ENCODE measurements at places on chromosomes 5 and 9.

DNA sequence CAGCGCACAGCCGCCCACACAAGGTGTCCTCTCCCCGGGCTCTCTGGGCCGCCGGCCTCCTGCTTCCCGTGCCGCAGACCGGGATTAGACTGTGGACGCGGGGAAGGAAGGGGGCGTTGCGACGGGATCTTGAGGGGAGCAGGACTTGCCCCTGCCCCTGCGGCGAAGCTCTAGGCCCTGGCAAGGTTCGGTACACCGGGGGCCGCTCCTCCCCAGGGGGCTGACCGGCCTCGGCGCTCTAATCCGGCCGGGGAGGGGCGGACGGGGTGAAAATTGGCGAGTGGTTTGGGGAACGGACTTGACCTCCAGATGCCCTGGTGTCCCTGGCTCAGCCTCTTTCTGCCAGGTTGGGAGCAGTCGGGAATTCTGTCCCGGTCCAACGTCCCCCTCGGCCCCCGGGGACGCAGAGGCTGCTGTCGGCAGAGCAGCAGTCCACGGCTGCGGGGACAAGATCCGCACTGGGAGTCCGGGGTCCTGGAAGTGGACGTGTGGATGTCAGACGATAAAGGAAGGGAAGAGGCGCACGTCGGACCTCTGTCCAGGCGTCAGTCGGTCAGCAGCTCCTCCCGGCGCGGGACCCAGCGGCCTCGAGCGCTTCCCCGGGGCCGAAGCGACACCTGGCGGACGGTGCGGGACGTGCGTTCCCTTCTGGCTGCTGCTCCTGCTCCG, 1.9 kb upstream of the CNTFR start:
- DNase-seq, result peak; percentile 58

DNA sequence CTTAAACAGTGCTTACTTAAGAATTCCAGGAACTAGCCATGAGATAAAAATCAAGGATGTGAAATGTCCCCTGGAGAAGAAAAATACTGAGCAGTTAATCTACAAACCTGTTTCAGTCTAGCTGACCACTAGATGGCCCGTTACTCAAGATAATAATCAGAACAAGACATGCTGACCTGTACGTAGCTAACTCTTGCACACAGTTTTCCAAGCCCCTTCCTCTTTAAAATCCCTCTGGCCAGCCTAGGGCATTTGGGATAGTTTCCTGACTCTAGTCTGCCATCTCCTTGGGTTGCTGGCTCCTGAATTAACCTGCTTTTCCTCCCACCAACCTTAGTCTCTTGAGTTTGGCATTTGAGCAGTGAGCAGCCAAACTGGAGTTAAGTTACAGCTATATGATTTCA, 59.2 kb upstream of the TRAF1 start:
- DNase-seq, result no peak

DNA sequence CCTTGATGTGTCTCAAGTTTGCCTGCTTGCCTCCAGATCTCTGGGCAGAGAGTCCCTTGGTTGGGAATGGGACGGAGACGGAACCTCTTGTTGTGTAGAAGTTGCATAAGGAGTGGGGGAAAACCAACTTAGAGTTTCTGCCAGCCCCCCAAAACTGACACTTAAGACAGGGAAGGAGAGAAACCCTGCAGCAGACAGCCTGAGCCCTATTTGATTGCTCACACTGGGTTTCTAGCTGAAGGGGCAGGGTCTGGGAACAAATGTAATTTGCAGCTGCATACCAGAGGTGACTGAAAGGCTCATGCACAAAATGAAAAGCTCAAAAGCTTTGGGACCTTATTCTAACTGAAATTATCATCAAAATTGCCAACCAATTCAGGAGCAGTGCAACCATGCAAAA, 254.5 kb downstream of the RASEF start:
- DNase-seq, result no peak

GRCh38 chr5:133322743-133323142, 270.9 kb downstream of the HSPA4 start:
- no peak for DNase-seq

DNA sequence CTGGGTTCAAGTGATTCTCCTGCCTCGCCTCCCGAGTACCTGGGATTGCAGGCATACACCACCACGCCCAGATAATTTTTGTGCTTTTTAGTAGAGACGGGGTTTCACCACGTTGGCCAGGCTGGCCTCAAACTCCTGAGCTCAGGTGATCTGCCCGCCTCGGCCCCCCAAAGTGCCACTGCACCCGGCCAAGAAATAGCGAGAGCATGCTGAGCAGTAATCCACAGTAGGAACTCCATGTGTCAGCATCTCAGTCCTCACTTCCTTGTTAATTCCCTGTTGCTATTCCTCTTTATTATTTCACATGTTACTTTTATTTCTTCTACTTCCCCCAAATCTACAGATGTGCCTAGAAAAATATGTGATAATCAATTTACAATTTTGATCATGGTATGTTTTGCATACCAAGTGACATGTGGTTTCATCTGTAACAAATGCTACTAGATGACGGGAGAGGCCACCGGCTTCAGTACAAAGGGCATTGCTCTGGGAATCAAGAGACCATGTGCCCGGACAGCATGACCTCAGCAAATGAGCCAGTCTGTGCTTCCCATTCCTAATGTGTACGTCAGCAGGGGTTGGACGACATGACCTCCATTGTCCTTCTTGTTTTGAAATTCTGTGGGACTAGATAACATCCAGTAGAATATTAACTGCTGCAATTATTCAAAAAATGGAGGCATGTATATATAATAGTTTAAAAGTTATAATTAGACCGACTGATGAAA, 61.6 kb downstream of the FNBP1 start:
- DNase-seq, result no peak

GRCh38 chr5:74670396-74671038, 14.5 kb upstream of the HEXB start:
- no peak for DNase-seq

- no peak for DNase-seq
Observed at GRCh38 chr9:123411636-123412035, 55.6 kb downstream of the CRB2 start.

- no peak for DNase-seq
Observed at GRCh38 chr5:110268283-110268682, 458.2 kb downstream of the TMEM232 start.

DNA sequence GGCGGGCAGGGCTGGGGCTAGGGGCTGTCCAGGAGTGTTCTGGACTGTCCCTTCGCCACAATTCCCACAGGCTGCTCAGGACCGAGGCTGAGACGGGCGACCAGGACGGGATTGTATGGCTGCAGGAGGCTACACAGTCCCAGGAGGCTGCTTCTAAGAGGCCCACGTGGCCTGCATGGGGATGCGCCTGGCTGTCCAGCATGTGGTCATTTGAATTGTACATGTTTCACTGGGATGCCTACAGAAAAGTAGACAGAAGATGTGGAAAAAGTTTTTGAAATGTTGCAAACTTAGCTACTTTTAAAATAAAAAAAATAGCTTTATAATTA, 32.6 kb upstream of the SPTLC1 start:
- DNase-seq, result no peak

GRCh38 chr5:142807372-142807911, 37.3 kb downstream of the ARHGAP26 start:
- DNase-seq, result no peak

DNA sequence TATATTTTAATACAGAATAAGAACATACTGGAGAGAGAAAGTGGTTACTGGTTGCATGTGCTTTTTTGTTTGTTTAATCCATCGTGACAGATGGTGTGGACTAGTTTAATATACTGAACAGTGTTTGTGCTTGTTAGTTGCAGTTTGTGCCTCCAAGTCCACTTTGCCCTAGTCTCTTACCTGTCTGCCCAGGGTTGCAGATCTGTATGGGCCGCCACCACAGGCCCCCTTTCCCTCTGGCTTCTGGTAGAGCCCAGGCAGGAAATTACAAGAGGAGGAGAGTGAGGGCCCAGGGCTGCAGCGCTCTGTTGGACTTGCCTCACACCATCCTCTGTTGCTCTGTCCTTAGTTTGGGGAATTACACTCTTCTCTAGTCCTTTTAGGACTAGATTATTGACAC, 166.4 kb downstream of the KDM4C start:
- no peak for DNase-seq

DNA sequence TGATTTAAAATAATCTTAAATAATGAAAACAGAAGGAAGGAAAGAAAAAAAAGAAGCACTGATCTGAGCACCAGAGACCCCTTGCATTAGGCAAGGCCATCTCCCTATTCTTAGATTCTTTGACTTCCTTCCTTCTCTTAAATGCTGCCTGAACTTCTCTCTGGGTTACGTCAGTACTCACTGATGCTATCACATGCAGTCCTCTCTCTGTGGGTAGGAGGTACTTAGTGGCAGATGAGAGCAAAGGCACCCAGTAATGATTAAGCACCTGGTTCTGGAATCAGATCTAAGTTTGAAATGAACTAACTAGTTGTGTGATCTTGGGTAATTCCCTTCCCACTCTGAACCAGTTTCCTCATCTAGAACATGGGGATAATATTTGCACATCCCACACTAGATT, 110.3 kb upstream of the TBC1D2 start:
- DNase-seq, result no peak

DNA sequence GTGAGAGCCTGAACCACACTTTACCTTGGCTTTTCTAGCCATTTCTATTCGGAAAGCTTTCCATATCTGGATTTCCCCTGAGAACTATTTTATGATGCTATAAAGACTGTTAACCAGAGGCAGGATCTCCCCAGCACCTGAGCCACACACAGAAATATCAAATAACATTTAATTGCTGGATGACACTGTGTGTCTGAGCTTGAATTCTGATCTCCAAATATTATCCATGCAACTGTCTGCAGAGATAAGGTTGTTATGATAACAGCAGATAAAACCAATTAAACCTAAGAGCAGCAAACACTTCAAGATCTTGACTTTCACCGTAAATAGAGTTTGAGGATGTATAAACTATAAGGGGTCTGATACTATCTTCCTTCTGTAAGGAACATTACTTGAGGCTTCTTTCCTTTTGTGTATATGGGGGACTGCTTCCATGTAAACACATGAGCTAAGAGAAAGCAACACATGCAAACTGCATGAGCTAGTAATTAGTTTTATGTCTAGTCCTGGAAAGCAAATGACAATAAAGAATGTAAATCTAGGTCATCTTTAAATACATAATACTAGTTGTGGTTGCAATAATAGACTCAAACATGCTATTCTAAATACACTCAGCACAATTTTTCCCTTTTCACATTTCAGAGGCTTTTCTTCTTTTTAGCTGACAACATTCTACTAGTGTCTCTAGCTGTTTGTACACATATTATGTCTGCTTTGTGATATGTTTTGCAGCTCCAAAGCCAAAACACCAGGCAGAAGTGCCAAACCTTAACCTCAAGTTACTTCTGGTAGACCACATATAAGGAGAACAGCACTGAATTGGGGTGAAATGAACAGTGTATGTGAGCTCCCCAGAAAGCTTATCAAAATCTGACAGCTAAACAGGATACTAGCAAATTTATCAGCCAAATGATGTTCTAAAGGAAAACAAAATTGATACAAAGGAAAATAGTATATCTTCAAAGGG, 136.5 kb downstream of the EFNA5 start:
- DNase-seq, result no peak

GRCh38 chr9:84297162-84297821, 43.3 kb downstream of the SLC28A3 start:
- no peak for DNase-seq

- no peak for DNase-seq
Observed at GRCh38 chr5:142841511-142842265, 71.5 kb downstream of the ARHGAP26 start.

DNA sequence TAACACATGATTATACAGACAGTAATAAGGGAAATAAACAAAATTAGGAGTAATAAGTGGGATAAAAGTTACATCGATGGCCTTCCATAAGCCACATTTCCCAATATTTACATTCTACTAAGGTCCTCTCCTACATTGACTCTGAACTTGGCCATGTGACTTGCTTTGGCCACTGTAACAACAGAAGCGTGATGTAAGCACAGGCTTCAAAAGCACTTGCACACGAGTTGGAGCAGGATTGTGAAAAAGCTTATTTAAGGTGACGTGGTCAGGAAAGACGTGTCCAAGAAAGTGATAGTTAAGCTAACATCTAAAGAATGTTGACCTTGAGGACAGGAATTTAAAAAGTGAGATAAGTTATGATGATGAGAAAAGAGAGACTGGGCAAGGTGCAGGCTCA, 9.8 kb upstream of the CEMIP2 start:
- no peak for DNase-seq

GRCh38 chr5:89273289-89273688, 390.3 kb upstream of the MEF2C start:
- DNase-seq, result no peak

GRCh38 chr5:62771341-62771740, 192.7 kb downstream of the LRRC70 start:
- no peak for DNase-seq

DNA sequence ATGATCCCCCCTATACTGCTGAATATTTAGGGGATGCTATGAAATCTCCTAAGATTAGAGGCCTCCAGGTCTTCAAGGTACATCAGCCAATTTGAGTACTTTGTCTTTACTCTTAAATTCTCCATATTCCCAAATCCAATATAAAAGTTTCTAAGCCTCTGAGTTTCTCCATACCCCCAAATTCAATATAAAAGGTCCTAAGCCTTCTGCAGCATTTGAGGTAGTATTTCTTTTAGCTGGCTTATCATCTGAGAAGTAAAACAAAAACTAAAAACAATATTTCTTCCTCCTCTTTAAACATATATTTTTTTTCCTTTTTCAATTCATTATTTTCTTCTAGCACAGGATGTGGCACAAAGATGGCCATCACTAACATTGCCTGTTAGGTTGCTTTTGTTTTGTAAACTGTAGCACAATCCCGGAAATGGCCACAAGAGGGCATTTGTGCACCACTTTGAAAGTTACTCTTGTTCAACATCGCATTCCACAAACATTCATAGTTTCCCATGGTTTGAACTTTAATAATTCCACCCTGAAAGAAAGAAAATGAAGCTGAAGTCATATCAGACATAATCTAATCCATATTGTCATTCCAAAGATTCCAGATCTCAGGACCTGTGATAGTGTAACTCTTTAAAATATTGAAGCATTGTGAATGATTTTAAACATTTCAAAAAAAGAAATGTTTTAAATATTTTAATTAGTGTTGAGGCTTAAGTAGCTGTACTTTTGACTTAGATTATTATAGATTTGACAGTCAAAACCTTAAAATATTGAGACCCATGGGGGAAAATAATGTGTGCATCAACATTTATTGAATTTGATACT, 21.0 kb upstream of the SCGB3A2 start:
- peak; percentile 0 for DNase-seq

- DNase-seq, result no peak
Observed at GRCh38 chr9:120886490-120886967, 9.5 kb upstream of the PHF19 start.

All from T follicular helper cell (primary cell).